CD4-positive, alpha-beta T cell treated with Interleukin-4 for 1 hour (primary cell): ENCODE measurements at places on chromosomes 11 and 22.
A peak's percentile ranks its signal among the peaks of the same experiment; 100 is the strongest.

GRCh38 chr22:44491269-44492035, 6.6 kb downstream of the RTL6 start:
- DNase-seq = no peak

DNA sequence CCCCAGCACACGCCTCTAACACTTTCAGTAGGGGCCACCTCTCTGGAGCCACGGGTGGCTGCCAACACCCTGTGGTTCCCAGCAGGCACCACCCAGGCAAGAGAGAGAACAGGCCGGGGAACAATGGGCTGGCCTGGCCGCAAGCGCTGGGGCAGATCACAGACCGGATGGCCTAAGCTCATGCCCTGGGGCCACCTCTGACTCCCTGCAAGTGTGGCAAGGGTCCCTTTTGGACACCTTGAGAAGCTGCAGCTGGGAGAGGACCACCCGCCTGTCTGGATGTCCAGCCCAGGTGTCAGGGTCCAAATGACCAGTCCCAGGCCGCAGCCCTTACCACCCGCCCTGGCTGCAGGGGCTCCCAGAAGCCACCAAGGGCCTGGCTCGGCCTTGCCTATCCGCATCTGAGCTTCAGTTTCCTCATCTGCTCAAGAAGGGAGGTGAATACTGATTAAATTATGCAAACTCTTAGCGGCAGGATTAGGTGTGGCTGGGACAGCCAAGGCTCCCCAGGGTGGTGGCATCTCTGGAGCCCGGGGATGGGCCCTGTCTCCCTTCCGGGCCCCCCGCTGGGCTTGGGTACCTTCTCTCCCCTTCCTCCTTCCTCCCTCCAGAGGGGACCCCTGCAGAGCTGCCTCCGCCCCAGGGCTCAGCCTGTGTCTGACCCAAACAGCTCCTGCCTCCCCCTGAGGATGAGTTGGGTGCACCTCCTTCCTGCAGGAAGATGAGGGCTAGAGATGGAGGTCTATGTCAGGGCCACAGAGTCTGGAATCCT, 785 bp upstream of the SUSD2 start:
- no peak for DNase-seq

DNA sequence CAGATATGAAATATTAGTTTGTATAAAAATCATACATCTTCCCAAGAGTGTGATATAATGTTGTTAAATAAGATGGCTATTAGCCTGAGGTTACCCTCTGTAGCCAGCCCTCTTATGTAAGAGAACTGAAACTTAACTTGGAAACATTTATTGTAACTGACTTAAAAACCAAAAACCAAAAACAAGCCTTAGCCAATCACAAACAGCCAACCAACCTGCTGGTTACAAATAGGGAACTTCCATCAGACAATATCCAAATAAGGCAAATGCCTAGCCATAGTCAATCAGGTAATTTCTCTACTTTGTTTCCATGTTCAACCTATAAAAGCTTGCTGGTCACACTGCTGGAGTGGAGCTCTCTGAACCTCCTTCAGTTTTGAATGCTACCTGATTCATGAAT, 14.1 kb downstream of the KBTBD3 start:
- no peak for DNase-seq

DNA sequence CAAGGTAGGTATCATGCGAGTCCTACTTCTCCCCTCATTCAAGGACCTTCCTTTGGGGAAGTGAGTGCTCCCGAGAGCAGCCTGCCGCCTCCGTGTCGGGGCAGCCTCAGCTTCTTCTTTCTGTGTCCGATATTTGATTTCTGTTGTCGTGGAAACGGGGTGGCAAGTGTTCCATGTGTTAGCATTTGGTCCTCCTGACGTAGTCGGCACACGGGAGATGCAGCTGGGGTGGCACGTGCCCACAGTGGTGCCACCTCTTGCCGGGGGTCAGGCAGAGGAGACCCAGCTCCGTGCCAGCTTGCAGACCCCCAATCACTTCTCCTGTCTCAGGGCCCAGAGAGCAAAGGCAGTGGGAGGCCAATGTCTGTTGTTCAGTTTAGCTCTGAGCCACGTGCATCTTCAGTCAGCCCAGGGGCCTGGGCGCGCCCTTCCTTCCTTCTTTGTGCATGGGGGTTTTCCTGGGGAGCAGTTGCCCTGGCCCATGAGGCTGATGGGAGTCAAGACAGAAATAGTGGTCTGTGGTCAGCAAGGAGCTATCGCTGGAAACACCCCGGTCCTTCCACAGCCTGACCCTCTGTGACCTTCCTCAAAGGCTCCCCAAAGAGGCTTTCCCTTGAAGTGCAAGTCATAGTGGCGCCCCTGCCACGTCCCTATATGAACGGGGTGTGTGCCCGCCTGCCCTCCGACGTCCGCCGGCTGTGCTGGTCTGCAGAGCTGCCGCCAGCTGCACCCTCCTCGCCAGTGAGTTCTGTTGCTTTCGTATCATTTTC, 44.5 kb downstream of the PARVB start:
- peak; percentile 43 for DNase-seq

DNA sequence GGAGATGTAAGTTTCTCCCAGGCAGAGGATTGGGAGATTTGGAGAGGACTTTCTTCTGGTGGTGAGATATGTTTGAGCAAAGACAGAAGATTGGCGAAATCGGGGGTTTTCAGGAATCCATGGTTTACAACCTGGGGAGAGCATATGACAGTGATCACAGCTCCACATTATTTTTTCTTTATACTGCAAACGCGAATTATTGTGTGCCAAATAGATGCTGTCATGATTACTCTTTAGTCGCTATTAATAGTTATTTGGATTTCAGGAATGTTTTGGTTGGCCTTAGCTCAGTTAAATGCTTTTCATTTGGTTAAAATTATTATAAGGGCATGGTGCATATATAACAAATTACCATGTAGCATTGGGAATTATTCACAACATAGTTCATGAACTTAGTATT, 15.2 kb downstream of the ATXN10 start:
- no peak for DNase-seq

DNA sequence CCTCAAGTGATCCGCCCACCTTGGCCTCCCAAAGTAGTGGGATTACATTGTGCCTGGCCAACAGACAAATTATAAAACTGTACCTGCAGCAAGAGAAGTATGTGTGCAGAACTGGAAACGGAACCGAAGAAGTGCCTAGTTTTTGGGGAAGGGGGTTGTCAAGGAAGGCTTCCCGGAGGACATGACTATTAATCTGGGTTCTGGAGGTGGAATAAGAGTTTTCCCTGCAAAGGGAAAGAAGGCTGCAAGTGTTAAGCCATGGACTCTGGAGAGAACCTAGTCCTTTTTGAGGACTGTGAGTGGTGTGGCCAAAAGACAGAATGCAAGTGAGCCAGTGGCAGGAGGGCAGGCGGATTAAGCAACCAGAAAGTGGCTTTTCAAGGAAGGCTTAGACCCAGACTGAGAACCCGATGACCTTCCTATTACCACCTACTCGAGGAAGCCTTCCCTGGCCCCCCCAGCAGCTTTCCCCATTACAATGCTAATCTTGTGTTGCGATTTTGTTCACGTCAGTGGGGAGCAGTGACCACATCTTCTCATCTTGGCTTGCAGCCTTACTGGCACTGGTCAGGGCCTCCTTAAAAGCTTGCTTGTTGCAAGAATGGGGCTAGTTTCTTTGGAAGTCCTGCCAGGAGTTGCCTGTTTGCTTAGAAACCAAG, 5.7 kb upstream of the SEPTIN3 start:
- no peak for DNase-seq

DNA sequence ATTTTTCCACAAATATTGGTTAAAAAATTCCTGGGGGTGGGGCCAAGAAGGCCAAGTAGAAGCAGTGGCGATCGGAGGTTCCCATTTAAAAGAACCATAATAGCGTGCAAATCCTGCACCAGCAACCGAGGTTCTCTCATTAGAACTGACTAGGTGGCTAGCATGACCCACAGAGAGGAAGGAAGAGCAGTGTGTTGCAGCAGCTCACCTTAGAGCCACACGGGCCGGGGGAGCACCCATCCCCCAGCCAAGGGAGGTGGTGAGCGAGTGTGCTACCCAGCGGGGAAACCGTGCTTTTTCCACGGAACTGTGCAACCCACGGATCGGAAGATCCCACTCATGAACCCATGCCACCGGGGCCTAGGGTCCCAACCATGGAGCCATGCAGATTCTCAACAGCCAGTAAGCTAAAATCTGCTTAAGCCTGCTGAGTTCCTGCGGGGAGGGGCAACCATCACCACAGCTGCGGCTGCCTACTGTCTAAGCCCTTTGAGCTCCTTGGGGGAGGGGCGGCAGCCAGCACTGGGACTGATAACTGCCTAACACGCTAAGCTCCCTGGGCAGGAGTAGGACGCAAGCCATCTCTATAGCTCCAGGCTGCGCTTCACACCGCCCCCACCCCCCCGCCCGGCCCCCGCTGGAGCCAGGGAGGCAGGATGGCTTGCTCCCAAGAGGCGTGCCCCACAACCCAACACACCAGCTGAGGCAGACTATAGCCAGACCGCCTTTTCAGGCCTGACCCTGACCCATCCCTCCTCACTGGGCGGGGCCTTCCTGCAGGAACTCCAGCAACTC, 21.0 kb upstream of the HTATIP2 start:
- DNase-seq = no peak

GRCh38 chr11:40974186-40974795, 485.2 kb downstream of the LRRC4C start:
- no peak for DNase-seq
